Epithelial cell of proximal tubule (primary cell): ENCODE measurements at places on chromosomes 4 and X.

GRCh38 chrX:22952010-22952409 is 47.8 kb upstream of the DDX53 start:
- DNase-seq: no peak

- DNase-seq: no peak
Observed at GRCh38 chr4:20356565-20356964, 104.9 kb downstream of the SLIT2 start.

DNA sequence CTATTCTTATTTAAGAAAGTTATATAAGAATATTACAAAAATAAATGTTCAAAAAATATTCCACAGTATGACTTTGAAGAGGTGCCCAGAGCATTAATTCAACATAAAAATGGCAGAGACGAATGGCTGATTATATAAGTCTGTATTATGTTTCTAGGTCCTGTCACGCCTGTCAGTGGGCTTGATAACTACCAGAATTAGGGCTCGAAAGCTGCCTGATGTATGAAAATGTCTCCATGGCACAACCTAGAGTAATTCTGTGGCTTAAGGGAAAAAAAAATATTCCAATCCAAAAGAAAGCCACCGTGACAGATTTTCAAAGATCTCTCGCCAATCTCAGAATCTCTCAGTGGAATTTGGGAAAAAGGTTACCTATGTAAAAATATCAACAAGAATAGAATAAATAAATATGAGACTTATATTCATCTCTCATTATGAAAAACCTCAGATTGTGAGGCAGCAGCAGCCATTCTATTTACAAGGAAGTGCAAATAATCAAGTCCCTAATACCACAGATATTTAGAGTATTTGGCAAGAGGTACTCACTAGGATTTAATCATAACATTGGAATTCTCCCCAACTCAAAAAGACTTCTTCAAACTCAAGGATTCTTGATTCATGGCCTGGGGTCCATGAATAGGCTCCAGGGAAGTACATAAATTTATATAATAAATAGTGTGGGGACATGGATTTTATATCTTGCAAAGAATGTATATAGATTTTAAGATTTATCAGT is 489.1 kb upstream of the INTU start:
- no peak for DNase-seq

GRCh38 chr4:88731381-88731780 is 33.8 kb upstream of the NAP1L5 start:
- no peak for DNase-seq

- DNase-seq: no peak
Observed at GRCh38 chrX:56248492-56248891, 16.3 kb downstream of the KLF8 start.
